ENCODE measurements at places on chromosomes 1 and 21.

DNA sequence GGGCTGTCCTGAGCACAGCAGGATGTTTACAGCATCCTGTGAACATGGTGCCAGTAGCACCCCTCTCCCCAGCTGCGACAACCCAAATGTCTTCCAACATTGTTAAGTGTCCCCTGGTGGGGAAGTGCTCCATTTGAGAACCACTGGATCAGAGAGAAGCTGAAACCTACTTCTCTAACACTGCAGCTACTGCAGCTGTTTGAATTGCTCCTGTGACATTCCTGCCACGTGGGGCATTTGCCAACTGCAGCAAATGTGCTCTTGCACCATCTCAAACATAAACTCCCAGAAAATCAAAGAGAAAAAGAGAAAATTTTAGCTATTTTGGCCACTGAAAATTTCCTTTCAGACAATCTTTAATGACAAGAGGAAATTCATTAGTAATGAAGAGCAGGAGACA lies 11.0 kb downstream of the SLC2A5 start:
- DNase-seq: no peak

DNA sequence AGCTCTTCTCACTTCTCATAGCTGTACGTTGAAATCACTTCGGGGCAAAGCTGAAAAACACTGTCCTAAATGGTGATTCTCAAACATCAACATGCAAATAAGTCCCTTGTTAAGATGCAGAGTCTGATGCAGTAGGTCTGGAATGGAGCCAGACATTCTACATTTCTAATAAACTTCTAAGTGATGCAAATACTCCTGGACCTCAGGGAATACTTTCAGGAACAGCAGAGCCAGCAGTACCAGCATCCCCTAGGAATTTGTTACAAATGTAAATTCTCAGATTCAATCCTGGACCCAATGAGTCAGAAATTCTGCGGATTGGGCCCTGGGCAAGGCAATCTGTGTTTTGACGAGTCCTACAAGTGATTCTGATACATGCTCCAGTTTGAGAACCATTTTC lies 152.3 kb downstream of the PCNX2 start:
- no peak for DNase-seq

DNA sequence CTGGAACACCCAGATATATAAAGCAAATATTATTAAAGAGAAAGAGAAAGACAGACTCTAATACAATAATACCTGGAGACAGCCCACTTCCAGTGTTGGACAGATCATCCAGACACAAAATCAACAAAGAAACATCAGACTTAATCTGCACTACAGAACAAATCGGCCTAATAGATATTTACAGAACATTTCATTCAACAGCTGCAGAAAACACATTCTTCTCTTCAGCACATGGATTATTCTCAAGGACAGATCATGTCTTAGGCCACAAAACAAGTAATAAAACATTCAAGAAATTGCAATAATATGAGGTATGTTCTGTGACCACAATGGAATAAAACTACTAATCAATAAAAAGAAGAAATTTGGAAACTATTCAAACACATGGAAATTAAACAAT lies 398.3 kb upstream of the DUSP10 start:
- no peak for DNase-seq

- DNase-seq: no peak
Observed at GRCh38 chr1:96039910-96040309, 681.7 kb upstream of the PTBP2 start.

DNA sequence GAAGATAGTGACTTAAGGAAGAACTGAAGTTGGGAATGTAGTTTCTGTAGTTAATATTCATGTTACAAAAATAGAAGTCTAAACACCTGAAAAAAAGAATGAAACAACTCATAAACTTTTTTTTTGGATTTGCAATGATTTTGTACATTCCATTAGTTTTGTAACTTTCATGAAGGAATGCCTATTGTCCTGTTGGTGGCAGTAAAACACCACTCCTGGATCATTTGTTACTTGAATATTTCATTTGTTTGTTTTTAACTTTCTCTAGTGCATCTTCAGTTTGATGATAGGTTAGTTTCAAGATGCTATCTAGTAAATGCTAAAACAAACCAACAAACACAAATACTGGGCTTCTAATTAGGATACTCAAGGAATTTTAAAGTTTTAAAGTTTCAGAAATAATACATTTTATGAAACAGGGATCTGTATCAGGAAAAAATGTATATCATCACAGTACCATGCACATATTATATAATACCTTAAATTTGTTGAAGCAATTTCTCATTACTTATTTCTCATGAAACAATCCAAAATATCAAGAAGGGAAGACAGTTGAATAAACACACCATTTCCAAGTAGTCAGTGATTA lies 229.7 kb upstream of the CACYBP start:
- peak; percentile 37 for DNase-seq

- DNase-seq: no peak
Observed at GRCh38 chr1:101242324-101243050, 5.7 kb downstream of the S1PR1 start.

GRCh38 chr1:50332941-50333594 lies 90.2 kb downstream of the DMRTA2 start:
- DNase-seq: peak; percentile 56

DNA sequence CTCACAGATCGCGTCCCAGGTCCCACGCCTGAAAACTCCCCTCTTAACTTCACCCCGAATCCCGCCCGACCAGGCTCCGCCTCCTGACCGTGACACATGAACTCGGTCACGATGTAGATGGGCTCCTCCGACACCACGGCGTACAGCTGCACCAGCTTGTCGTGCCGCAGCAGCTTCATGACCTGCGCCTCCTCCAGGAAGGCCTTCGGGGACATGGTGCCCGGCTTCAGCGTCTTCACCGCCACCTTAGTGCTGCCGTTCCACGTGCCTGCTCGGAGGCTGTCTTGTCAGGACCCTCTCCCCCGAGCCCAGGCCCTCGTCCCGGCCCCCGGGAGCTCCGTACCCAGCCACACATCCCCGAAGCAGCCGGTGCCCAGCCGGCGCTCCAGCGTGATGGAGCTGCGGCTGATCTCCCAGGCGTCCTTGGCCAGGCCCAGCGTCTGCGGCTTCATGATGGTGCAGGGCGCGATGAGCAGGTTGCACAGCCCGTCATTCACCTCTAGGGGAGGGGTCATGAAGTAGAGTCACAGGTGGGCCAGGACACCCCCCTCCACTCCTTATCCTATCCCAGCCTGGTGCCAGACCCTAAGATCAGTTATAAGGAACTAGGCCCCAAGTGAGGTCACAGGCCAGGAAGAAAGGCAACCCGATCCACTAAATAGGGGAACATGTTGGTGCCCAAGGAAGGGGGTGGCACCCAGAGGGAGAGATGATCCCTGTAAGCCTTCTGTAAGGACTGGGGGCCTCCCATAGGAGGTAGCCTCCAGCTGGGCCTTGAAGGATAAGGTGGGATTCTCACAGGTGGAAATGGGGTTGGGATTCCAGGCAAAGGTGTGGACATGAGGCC lies 11.6 kb upstream of the AHDC1 start:
- no peak for DNase-seq

DNA sequence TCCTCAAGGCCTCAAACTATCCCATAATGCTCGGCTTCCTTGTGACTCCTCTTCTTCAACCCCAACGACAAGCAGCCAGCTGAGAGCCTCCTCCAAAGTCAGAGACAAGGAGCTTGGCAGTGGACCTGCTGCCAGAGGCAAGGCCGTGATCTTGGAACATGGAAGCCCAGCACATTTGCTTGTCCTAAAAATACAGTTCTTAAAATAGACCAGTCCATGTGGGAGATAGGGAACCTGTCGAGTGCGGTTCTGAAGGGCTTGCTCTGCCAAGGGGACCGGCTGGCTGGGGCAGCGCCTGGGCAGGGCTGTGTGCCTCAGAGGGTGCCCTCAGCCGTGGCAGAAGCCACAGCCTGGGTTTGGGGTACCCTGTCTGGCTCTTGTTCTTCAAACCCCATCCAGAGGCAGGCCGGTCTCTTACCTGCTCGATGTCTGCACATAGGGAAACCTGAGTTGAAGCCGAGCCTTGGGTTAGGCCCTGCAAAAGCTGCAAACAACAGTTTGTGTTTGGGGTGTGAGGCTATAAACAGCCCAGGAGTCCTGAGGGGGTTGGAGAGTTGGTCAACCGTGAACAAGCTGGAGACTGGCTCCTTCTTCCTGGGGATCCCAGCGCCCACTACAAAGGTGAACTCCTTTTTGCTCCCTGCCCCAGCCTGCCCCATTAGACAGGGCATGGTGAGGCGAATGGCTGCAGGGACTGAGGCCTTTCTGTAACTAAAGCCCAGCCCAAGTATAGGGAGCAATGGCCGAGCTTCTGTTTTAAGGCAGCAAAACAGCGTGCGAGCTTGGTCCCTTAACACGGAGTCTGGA lies 228.8 kb downstream of the CAMTA1 start:
- DNase-seq: no peak

GRCh38 chr1:116944613-116945012 lies 34.9 kb downstream of the PTGFRN start:
- DNase-seq: no peak

DNA sequence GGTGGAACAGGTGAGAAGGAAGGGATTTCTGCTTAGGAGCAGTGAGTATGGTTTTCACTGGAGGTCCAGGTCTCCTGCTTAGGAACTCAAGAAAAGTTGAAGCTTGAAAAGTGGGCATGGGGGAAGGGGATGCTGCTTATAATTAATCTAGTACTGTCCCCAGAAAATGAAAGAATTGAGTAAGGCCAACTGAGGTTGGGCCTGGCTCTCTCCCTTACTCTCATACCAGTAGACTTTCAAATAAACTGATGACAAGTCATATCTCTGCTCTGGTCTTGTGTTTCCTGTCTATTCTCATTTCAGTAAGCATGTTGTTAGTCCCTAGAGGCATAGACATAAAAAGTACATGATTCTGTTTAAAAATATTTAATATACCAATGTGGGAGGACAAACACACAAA lies 26.4 kb downstream of the CD48 start:
- DNase-seq: peak; percentile 80

- no peak for DNase-seq
Observed at GRCh38 chr21:31729622-31730343, 2.1 kb downstream of the SCAF4 start.

GRCh38 chr21:33567914-33568313 lies 20.6 kb downstream of the DONSON start:
- DNase-seq: no peak
